ENCODE measurements at places on chromosomes 1 and 21.

DNA sequence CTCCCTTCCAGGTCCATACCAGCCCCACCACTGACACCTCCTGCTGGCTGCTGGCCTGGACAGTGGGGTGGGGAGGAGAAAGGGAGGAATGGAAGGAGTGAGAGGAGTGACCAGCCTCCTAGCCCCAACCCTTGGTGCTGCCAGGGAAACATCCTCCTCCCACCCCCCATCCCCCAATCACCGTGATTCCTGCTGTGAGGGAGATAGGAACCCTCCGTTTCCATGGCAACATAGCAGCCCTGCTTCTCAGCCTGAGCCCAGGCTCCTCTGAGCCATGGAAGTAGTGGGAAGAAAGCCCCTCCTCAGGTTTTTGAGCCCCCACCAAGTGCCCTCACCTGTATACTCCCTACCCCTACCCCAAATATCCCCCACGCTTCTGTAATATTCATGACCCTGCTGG, 44.4 kb upstream of the SCMH1 start:
- peak; percentile 57 for DNase-seq

DNA sequence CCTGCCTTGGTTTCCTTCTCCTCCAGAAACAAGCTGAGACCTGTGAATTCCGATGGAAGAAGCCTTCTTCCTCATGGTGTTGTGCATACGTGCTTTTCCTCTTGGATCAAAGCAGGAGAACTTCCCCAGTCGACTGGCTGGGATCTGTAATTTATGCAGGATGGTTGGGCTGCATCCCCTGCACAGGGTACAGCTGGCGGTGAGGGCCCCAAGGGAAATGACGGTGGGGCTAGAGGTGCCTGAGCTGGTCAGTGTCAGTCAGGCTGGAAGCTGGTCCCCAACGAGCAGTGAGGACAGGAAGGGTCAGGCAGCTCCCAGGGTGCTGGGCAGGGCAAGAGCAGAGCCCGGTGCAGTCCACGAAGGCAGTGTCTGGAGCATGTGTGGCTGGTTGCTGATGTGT, 106.7 kb downstream of the CNIH3 start:
- no peak for DNase-seq

GRCh38 chr1:77888081-77888780, at the start of gene NEXN:
Gene NEXN (plus strand): TSS chr1:77888624. CDS start chr1:77916107, 27,483 bp downstream.
- DNase-seq = peak; percentile 82

DNA sequence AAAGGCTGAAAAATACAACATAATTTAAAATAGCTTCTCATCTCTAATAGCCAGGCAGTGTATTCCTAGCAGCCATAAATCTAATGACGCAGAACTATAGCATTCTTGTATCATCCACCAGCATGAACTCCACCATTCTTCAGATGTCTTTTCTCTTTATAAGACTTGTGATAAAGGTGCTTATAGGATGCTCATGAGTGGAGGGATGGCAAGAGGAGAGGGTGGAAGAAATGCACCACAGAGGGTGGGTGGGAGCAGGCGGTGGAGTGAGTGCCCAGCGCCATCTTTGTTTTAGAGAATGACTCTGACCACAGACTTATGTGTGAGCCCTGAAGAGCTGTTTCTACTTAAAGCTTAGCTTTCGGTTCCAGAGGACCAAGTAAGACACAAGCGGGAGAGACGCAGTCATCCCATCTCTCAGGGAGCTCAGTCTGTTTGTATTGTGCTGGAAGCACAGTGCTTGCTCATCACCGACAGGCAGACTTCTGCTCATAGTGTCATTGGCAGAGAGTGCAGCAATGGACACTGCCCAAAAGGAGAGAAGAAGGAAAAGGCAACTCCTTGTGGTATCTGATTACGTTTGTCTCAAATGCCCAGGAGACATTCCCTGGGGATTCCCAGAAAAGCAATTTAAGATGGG, 65.6 kb downstream of the KCNJ15 start:
- no peak for DNase-seq

- DNase-seq = no peak
Measured at GRCh38 chr1:206430031-206430983, 40.0 kb upstream of the IKBKE start.
